Putamen (tissue), 1 donor: ENCODE measurements at places on chromosomes 4 and X.

GRCh38 chrX:110915111-110915510 lies 119.5 kb upstream of the CHRDL1 start:
- no peak for DNase-seq

DNA sequence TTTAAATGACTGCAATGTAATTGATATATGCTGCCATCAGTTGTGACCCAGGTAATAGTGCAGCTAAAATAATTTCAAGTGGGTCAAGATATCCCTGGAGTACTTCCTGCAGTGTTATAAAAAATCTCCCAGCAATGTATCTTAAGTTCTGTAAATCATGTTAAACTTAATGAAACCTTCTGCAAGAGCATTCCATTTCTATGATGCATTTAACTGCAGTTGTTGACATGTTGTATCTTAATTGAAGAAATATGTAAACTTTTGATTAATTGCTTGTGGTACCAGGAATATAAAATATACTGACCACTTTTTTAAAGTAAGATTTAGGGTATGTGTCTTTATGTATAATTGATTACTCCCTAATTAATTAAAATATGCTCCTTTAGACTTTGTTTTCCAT lies 213.6 kb downstream of the AFF2 start:
- no peak for DNase-seq

GRCh38 chr4:139077567-139078355 lies 62.2 kb downstream of the NOCT start:
- no peak for DNase-seq

- no peak for DNase-seq
These were observed 26.1 kb downstream of the GPR174 start for GRCh38 chrX:79170476-79171035.

- DNase-seq = no peak
These were observed 57.3 kb upstream of the FGF16 start for GRCh38 chrX:77389891-77390290.

DNA sequence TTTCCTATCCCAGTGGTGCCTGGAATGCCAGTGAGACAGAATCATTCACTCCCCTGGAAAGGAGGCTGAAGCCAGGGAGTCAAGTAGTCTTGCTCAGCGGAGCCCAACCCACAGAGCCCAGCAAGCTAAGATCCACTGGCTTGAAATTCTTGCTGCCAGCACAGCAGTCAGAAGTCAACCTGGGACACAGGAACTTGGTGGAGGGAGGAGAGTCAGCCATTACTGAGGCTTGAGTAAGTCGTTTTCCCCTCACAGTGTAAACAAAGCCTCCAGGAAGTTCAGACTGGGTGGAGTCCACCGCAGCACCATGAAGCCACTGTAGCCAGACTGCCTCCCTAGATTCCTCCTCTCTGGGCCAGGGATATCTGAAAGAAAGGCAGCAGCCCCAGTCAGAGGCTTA lies 283.2 kb upstream of the CPEB2 start:
- DNase-seq = no peak

DNA sequence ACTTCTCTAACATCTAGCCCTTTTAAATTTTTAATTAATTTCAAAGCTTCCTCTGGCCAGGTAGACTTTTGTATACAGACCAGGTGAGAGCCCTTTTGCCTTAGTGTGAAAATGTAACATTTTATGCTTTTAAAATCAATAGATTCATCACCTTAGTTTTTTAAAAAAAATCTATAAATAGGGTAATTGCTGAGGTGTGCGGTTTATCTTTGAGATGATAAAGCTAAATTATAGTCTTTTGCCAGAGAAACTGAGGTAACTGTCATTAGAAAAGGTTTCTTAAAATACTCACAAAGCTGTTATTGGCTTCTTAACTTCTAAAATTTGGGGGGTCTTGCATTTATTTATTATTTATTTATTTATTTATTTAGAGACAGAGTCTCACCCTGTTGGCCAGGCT lies 62.9 kb downstream of the NELFA start:
- no peak for DNase-seq
